ENCODE measurements at places on chromosomes 6 and 20. TPM values are rescaled to one million over a fixed set of nuclear protein-coding genes. Genes with fewer than 3 reads are reported as not detected.

DNA sequence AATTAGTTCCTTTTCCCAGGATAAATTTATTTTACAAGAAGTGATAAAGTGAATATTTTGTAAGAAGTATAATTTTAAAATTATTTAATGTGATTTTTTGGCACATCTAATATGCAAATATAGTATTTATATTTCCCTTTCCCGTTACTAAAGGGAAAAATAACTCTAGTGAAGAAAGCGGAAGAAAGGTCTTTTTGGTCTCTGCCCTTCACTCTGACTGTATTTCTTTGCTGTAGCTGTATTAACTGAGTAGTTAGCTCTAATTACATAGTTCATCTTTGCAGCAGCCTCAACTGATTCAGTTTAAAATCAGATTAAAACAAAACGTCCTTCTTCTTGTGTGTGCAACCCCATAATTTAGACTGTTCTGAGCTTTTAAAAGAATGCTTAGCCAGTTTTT lies 57.4 kb upstream of the RNF144B start:
- no peak for ATAC-seq

The OR2J3 gene
- not detected for total RNA-seq

GRCh38 chr20:4167261-4168021 lies 152.1 kb upstream of the RNF24 start:
- no peak for ATAC-seq

The OVOL2 gene
- not detected for total RNA-seq

The OPRL1 gene
- 1.1 TPM for total RNA-seq

GRCh38 chr6:80077067-80077466 lies 29.4 kb upstream of the BCKDHB start:
- no peak for ATAC-seq

DNA sequence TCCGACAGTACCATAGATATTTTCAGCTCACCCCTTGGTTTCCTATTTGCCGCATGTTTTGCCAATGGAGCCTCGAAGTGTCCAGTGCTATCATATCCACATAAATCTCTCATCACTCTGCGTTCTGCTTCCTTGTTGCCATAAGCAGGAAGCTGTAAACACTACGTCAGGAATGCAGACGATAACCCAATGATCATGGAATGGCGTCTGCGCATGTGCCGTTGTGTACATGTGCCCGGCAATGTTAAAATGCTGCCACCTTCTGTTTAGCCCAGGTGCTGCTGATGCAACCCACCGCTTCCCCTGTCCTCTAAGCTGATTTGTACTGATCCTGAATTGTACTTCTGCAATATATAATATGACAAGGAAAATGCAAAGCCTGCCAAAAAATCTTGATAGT lies 607.5 kb downstream of the HDGFL1 start:
- ATAC-seq, result no peak

The BPIFA3 gene
- not detected for total RNA-seq

- no peak for ATAC-seq
These were observed 204.5 kb upstream of the TAB2 start for GRCh38 chr6:149112976-149113375.

The MYB gene
- total RNA-seq, result 1.2 TPM

DNA sequence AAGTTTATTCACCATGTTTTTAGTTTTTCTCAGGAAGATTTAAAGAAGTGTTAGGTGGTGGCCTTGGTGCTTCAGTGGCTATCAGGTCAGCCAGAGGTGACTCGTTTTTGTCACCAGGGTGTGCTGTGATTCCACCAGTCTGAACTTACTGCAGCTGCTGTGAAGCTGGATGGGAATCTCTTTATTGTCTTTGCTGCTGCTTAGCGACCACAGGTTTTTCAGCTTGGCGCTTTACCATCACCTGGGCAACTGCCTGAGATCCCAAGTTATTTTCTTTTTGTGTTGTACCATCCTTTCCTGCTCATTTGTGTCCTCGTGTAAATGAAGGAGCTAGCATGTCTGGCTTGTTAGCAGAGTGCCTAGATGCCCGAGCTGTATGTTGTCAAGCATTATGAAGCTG lies 146.9 kb downstream of the MACROD2 start:
- ATAC-seq, result peak; percentile 66

GRCh38 chr6:29589423-29590048 lies 4.6 kb downstream of the OR2H2 start:
- no peak for ATAC-seq

GRCh38 chr6:47241742-47242482 lies 67.8 kb downstream of the TNFRSF21 start:
- peak; percentile 60 for ATAC-seq

- no peak for ATAC-seq
These were observed 165.1 kb downstream of the RALGAPA2 start for GRCh38 chr20:20547221-20547875.

The MATN4 gene
- not detected for total RNA-seq

DNA sequence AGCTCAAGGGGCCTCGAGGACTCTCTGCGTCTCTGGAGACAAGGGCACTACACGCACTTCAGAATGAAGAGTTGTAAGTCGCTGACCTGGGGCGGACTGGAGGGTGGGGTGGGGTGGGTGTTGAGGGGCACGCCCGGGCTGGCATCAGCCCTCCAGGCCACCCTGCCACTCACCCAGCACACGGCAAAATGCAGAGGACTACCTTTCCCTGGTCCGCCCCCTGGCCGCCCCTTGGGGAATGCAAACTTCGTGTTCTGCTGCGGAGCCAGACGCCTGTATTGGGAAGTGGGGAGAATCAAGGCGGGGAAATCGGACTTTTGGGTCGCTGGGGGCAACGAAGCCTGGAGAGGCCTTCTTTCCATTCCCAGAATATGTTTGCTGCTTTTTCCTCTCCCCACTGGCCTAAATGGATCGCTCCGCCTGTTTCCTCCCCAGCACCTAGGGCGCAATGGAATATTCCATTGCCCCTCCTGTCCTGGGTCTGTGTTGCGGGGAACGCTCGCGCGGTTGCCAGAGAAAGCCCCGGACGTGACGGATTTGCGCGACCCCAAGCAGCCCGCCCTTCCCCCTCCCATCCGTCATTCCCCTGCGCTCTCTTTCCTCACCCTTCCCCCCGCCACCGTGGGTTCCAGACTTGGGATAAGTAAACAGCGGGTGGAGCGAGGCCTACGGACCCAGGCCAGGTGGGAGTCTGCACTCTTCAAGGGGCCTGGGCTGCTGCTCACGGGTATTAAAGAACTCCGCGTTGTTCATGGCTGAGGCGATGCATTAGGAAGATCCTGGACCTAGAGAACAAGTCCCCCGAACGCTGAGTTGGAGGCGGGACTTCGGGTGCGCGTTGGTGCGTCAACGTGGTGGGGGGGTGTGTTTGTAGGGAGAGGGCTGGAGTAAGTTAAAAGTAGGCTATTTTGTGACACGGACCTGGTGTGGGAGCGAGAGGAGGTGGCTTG lies at the start of gene PPT2:
TSS of gene PPT2 (plus strand) at position 578 of the 950 bp plus-strand sequence. CDS start 454 bp downstream, outside the sequence.
- ATAC-seq, result peak; percentile 91

The KAT14 gene
- 17.9 TPM for total RNA-seq

The COL12A1 gene
- 101 TPM for total RNA-seq

The LINC00237 gene
- total RNA-seq, result not detected

DNA sequence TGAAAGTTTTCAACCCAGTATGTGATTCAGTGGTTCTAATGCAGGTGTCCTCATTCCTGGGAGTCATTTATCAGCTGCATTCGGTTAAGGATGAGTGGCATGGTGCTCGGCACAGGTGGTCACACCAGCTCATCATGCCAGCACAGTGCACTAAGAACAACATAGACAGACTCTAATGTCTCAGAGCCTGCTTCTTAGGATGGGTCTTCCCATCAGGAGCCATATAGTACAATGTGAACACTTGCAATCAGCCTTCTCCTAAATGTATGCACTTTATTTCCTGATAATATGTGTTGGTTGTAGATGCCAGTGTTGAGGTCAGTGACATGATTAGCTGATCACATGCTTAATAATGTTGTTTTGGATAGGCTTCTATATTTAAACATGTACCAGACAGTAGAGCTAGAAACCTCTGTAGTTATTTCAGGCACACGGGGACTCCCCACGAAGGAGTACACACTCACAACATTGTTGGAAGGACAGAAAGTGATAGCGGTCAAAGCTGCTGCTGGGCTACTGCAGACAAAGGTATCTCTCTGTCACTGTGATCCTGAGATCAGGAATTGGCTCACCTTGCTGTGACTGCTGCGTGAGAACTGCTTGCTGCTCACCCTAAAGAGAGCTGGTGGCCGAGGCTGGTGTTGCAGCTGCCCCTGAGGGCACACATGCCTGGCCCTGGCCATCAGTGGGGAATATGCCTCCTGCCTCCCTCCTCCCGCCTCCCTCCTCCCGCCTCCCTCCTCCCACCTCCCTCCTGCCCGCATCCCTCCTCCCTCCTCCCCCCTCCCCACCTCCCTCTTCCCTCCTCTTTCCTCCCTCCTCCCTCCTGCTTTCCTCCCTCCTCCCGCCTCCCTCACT lies 195.4 kb downstream of the SMOC2 start:
- no peak for ATAC-seq

GRCh38 chr6:97394160-97394748 lies 111.2 kb upstream of the MMS22L start:
- ATAC-seq, result no peak

DNA sequence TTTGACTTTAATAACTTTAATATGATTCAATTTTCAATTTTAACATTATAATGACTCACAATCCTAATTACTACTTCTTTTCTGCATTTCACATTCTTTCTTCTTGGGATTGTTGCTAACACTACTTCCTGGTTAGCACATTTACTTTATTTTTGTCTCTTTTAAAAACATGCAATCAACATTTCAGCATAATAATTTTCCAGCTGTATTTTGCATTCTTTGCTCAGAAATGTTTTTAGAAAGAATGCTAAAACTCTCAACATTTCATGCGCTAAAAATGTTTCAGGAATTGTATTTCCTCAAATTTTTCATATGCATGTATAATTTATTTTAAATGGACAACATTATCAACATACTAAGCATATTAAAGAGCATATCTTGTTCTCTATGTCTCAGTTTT lies 1302.1 kb upstream of the GJE1 start:
- ATAC-seq, result no peak

- ATAC-seq, result no peak
These were observed 9.0 kb upstream of the HINT3 start for GRCh38 chr6:125947615-125948014.

DNA sequence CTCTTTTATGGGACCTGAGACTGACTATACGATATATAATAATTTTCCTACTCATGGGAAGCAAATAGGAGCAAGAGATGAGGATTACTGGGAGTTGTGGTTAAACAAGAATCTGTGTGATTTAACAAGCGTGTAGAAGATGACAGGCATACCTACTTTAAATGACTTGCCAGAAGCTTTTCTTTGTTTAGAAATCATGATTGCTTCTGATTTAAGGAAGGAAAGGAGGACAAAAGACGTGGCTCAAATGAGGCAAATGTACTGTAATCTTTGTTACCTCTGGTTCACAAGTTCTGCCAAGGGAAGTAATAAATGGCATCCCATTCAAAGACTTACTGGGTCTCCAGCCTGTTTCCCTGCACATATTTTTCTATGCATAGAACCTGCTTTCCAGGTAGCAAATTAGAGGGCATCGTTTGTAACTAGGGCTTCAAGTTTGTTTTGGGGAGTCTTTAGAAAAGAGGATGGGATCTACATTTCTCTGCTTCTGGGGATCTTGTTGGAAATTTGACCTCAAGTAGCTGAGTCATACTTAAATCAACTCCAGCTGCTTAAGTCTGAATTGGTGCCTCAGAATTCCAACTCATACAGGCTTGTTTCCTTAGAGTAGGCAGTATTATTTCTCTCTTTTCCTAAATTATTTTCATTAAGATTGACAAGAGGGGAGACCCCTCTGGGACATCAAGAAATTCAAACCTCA lies 2.9 kb upstream of the TRMT11 start:
- ATAC-seq, result no peak

DNA sequence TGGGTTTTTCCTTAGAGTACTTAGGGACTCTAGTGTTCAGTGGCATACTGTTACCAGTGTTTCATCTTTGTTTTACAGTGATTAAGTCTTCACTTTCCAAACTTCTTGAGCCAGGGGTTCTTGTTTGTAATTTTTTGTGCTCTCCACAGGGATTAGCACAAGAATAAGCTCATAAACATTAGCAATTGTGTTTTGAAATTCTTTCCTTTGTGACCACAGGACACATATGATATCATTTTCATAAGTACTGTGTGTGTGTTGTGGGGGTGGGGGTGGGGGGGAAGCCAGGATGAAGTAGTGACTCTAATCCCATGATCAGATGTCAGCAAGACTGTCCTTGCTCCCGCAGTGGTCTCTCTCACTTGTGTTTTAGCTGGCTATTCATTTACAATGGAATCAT lies 101.5 kb upstream of the SCP2D1 start:
- ATAC-seq, result no peak

DNA sequence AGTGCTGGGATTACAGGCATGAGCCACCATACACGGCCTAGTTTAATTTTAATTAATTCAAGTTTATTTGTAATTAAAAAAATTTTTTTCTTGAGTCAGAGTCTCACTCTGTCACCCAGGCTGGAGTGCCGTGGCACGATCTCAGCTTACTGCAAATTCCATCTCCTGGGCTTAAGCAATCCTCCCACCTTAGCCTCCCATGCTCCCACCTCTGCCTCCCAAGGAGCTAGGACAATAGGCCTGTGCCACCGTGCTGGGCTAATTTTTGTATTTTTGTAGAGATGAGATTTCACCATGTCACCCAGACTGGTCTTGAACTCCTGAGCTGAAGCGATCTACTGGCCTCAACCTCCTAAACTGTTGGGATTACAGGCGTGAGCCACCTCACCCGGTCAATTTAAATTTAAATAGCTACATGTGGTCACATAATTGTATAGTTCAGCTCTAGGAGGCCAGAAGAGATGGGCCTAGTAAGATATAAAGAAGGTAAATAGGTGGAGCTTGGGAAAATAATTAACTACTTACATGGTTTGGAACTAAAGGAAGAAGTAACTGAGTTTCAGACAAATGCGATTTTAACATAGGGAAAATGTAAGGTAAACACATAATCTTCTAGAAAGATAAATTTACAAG lies 220.0 kb upstream of the CITED2 start:
- no peak for ATAC-seq

The BPI gene
- total RNA-seq, result 0.27 TPM

The BEND3 gene
- 3.2 TPM for total RNA-seq

DNA sequence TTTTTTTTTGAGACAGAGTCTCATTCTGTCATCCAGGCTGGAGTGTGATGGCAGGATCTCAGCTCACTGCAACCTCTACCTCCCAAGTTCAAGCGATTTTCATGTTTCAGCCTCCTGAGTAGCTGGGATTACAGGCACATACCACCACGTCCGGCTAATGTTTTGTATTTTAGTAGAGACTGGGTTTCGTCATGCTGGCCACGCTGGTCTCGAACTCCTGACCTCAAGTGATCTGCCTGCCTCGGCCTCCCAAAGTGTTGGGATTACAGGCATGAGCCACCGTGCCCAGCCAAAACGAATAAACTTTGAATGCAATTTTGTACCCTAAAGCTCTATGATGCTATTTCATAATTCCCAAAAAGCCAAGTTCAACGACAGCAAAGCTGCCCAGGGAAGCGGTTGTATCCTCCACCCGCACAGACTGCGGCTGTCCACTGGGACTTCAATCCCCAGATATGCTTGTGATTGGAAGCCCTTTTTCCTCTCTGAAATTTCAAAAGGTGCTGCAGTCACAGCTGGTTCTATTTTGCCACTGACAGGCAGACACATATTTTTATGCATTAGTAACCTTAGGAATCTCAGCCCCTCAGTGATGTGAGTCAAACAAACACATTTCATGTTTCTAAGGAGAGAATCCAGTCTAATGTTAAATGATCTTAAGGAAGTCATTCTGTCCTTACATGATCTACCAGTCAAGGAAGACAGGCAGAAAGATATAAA lies 8.7 kb upstream of the RAMACL start:
- ATAC-seq, result peak; percentile 71
